ENCODE measurements at places on chromosomes 12 and 14.

- DNase-seq = no peak
Measured at GRCh38 chr14:100619396-100620254, 32.4 kb upstream of the BEGAIN start.

DNA sequence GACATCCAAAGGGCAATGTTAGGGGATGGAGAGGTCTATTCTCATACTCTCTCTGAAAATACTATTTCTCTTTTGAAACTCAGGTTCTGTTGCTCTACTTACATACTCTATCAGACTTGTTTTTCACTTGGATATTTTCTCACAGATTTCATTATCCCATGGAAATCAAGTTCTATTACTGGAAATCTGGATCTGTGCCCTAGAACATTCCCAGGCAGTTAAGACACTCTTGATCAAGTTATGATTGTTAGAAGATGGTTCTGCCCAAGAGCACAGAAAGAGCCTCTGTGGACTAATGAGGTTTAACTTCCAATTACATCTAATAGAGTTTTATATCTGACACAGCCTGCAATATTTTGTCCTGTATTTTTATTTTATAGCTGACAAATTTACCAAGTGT is 591.0 kb upstream of the ATP2B1 start:
- no peak for DNase-seq

DNA sequence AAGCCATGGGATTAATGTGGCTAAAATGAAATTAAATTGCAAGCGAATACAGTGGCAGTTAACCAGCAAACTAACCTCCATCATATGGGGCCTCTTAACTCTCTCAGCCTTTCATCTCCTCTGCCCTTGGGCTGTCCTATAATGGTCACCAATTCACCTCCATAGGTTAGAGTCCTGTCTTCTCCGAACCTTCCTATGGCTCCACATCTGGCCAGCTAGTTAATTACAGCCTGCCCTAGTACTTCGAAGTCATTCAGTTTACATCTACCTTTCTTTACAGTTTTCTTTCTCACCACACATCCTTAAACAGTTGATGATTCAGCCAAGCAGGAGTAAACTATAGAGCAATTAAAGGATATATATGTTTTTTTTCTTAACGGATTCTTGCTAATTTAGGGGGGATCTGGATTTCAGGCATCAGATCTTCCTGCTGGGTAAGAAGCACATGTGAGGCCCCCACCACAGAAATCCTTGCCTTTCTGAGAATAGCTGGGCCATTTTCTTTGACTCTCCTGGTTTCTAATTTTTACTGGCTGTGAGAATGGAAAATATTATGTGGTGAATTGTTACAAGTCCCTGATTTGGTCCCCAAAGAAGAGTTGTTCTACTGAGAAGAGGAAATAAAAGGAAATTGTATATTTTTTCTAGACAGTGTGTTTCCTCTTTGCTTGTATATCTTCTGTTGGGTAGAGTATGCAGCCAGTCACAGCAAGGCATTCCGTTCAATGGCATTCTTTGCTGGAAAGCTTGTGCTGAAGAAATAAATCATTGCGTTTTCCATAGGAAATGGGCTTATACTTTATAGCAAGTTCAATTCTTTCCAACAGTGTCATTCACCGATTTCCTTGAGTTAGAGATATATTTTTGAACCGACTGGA is 16.7 kb downstream of the HMGA2 start:
- DNase-seq = no peak

GRCh38 chr12:64229796-64230195 is 7.7 kb upstream of the KICS2 start:
- no peak for DNase-seq

- no peak for DNase-seq
Measured at GRCh38 chr12:24848941-24849477, 99.9 kb downstream of the BCAT1 start.

DNA sequence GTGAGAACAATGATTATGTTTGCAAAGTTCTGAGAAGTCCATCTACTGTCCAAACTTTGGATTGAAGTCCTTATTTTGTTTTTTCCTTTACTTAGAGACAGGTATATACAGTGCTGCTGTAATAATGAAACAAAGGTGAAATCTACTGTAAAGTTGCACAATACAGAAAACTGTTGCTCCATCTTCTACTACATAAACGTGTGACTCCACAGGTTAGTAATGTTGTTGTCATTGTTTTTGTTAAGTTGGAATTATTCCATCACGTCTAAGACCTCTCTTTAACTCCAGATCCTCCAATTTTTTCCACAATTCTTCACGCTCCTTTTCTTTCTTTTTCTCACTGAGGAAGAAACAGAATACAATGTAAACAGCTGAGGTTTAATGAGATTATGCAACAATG is 57.0 kb upstream of the GPHB5 start:
- DNase-seq = no peak

GRCh38 chr12:52805000-52805399 is 8.9 kb downstream of the KRT4 start:
- DNase-seq = no peak

DNA sequence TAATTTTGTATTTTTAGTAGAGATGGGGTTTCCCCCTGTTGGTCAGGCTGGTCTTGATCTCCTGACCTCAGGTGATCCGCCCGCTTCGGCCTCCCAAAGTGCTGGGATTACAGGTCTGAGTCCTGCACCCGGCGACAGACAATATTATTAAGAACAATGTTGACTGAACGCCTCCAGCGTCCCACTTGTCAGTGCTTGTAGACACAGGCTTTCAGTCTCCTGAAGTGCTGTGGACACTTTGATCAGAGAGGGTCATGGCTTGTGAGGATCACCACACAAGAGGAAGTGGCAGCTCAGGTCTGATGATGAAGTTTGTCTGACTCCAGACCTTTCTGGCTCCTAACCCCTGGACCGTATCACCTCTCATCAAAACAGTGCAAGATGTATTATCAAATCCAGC is 114.6 kb downstream of the CHST11 start:
- no peak for DNase-seq

- no peak for DNase-seq
Measured at GRCh38 chr12:52316701-52317100, 4.5 kb downstream of the KRT83 start.

DNA sequence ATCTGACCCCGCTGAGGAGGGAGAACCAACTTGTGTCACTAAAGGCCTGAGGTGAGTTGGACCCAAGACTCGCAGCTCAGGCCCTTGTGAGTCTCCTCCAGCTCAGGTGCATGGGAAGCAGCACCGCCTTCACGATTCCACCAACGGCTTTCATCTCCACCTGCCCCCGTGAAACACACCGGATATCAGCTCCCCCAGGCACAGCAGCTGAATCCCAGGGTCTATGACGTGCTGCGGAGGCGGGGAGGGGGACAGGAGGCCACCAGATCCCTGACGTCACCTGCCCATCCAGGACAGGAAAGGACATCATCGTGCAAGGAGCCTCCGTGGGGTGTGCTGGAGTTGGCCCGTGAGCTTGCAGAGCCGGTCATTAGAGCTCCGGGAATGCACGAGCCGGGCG is 18.5 kb upstream of the SFSWAP start:
- DNase-seq = no peak

- DNase-seq = no peak
Measured at GRCh38 chr12:47095446-47096236, 15.9 kb upstream of the AMIGO2 start.

- no peak for DNase-seq
Measured at GRCh38 chr14:79363291-79363690, 848.0 kb downstream of the DIO2 start.

GRCh38 chr14:52850451-52850909 is 59.1 kb upstream of the GNPNAT1 start:
- no peak for DNase-seq

DNA sequence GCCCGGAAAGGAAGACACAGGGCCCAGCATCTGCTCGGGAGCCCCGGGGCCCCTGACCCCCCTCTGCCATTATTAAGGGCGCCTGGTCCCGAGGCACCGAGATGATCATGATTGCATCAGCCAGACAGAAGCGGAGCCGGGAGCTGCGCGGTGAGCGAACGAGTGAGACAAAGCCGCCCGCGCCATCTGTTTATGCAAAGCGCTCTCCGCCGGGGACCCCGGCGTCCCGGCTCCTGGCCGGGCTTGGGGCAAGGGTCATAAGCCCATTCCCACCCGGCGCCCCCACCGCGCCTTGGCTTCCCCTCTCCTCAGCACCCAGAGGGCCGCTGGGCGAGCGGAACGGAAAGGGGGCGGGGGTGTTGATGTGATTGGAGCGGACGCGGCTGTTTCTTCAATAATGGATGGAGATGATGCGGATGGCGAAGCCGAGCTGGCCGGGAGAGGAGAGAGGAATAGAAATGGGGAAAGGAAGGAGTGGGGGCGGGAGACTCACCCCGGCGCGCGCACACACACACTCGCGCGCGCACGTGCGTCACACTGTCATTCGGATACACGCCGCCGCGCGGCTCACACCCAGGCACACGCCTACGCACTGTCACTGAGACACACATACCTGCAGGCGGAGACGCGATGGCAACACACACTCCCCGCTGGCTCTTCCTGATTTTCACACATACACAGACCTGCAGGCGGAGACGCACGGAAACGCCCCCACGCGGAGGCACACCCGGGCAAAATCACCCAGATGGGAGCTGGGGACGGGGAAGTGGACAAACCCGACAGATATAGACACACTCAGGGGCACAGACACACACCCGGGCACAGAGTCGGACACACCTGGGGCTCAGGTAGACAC is 10.7 kb downstream of the STAC3 start:
- peak; percentile 79 for DNase-seq

DNA sequence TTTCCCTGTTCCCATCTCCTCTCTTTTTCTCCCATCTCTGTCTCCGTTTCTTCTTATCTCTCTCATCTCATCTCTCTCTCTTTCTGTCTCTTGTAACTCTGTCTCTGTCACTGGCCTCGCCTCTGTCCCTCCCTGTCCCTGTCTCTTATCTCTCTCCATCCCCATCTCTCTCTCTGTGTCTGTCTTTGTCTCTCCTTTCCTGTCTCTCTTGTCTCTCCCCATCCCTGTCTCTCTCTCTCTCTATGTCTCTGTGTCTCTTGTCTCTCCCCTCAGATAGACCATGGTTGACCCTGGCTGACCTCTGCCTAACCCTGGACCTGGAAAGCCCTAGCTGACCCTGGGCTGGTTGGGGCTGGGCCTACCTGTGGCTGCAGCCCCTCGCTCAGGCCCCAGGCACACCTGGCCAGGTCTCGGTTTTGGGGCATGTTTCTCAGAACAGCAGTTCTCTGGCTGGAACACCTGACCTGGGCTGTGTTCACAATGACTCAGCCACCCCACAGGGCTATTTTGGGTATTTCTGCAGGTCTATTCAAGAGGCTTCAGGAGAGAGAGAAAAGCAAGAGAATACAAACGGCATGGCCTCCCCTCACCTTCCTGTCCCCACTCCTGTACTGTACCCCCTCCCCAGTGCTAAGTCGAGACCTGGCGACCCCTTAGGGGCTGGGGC is 174.4 kb downstream of the TMEM121 start:
- DNase-seq = no peak

DNA sequence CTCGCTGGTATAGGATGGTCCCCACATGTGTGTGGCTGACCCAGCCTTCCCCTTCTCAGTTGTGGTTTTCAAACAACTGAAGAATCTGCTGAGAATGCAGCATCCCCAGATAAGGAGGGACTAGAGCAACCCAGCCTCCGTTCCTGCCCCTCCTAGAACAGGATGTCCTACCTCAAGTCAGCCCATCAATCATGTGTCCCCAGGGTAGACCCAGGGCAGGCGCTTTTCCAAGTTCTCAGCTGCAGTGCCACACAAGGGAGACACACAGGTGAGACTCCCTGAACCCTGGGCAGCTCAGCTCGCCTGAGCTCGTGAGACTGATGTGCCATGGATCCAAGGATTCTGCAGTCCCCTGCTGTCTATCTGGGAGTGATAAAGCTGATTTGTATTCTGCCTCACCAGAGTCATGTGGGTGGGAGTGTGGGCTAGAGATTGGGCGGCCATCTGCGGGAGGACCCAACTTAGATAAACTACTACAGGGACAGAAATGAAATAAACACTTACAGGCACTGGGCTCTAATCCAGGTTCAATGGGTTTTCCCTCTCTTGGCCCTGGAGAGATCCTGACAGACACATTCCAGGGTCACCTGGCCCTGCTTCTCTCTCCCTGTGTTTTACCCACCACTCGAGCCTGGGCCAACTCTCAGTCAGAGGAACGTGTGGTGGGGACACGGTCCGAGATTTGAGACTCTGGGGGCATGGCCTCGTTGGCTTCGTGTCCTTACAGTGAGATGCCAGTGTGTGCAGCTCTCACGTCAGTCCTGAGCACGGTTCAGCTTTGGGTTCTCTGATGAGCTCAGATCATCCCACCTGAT is 303.5 kb upstream of the SFSWAP start:
- no peak for DNase-seq

DNA sequence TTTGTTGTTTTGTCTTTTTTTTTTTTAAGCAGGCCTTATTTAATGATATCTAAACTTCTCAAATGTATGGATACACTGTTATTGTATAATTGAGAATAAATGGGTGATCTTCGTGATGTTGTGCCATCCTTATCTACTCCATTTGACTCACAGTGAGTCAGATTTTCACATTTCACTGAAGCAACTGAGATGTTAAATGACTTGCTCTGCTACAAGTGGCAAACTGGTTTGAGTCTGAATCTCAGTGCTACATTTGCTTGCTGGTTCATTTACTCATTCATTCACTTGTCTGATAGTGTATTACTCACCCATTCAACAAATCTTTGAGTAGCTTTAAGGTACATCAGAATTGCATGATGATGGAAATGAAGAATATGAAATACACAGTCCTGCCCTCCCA is 2.6 kb downstream of the KIAA0586 start:
- no peak for DNase-seq

DNA sequence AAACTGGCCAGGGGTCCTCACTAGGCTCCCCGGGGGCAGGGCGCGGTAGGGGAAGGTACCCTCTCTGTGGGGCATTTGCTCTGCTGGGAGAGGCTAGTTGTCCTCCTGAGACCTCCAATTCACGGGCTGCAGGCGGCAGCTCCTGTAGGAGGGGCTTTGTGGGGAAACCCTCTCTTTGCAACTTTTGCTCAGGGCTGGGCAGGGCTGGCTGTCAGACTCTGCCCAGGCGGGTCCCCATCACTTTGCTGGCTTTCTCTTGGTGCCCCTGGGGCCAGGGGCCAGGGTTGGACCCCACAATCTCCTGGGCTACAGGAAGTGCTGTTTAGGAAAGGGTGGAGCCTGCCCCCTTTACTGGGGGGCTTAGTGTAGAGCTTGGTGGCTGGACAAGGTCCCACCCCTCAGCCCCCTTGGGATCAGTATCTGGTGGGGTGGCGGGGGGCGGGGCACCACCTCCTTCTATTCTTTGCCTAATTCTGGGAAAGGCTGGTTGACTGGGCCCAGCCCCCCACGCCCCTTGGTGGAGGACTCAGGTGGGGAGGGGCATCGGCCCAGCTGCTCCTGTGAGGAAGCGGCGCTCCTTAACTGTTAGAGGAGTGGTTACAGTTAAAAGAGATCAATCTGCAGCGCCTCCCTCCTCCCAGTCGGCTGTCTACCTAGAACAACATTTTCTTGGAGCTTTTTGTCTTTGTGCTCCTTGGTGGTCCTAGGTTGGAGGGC is 918.7 kb downstream of the AACS start:
- DNase-seq = no peak
